Upper lobe of right lung (tissue), 1 donor: ENCODE measurements at places on chromosomes 5 and 9.

DNA sequence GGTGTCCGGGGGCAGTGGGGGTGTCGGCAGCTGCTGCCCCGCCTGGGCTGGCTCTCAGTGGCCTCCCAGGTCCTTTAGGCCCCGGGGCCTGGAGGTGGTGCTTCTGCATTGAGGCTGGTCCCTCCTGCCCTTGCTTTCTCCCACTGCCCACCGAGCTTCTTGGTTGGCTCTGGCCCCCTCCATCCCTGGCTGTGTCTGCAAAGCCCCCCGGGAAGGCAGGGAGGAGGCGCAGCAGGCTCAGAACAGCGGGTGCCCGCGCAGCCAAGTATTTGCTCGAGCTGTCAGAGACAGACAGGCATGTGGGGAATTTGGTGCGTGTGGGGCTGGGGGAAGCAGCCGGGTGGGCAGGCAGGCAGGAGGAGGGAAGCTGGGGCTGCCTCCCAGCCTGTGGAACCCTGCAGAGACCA, 11.5 kb downstream of the CXXC5 start:
- no peaks in the 10 kb centered on the region for H3K36me3 ChIP-seq
- H3K27me3 ChIP-seq, result no peaks in the 10 kb centered on the region
- peak; percentile 71 for DNase-seq
- peak overlapping the region; percentile 85 for H3K27ac ChIP-seq

DNA sequence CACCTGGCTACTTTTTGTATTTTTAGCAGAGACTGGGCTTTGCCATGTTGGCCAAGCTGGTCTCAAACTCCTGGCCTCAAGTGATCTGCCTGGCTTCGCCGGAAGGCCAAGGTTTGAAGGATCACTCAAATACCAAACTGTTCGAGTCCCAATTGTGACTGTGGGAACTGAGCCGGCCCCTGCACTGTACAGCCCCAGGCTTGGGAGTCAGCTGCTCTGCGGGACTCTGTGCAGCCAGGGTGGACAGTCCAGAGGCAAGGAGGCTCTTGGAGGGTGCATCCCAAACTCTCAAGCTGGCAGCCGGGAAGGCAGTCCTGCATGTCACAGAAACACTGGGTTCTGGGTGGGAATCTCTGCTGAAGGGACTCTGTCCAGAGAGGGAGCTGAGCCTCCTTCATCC, 109.0 kb downstream of the ENTREP1 start:
- DNase-seq, result peak; percentile 40
- H3K27ac ChIP-seq, result no peak overlapping the region
- H3K4me3 ChIP-seq, result no peak overlapping the region
- no peaks in the 10 kb centered on the region for H3K36me3 ChIP-seq

DNA sequence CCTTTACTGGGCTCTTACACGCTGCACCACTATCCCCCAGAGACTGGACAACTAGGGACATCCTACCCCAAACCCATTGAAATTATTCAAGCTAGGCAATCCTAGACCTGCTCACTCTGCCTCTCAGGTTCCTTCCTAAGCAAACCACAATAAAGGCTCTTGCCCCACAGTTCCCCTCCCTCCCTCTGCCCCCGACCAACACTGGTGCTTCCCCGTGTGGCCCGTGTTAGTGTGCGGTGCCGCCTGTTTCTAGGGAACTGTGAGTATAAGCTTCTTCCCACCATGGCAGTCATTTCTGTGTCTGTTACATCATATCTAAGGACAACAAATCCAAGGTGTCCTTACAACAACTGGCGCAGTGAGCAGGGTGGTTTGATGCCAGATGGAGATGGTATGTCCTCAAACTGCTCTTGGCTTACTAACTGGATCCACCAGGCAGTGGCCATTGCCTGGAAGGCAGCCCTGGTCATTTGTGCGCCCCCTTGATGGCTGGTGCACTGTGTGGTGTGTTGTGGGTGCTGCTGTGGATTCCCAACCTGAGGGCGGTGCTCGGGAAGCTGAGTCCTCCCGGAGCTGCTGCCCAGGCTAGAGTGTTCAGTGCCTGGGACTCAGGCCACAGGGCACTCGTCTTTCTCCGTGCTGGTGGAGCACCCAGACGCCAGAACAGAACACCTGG, 8.4 kb upstream of the MXD3 start:
- no peaks in the 10 kb centered on the region for H3K36me3 ChIP-seq
- no peak overlapping the region for H3K4me3 ChIP-seq
- DNase-seq, result peak; percentile 56
- no peaks in the 10 kb centered on the region for H3K27me3 ChIP-seq
- no peaks in the 10 kb centered on the region for H3K4me1 ChIP-seq
- no peak overlapping the region for H3K27ac ChIP-seq

GRCh38 chr5:115507681-115508080, 36.9 kb downstream of the FEM1C start:
- H3K27me3 ChIP-seq, result no peaks in the 10 kb centered on the region
- H3K27ac ChIP-seq, result no peak overlapping the region
- H3K36me3 ChIP-seq, result no peaks in the 10 kb centered on the region
- no peak for DNase-seq
- no peak overlapping the region for H3K4me3 ChIP-seq
- H3K4me1 ChIP-seq, result no peaks in the 10 kb centered on the region

DNA sequence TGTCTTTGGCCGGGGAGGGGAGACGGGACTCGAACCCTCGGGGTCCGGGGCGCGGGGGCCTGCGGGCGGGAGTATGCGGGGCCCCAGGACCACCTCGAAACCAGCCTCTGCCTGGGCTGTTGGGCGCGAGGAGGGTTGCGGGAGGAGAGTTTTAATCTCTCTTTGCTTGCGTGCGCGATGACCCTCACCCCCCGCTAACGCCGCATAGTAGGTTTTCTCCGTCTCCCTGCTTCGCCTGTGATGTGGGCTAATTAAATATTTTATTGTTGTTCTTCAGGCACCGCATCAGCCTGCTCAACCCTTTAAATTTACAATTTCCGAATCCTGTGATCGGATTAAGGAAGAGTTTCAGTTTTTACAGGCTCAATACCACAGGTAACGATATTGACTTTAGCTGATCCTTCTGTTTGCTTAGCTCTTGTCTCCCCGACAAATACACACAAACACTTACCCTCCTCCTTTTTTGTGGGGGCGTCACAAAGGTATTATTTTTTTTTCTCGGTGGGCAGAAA, 1.7 kb downstream of the TLE4 start:
- peak overlapping the region; percentile 92 for H3K4me3 ChIP-seq
- H3K36me3 ChIP-seq, result no peaks in the 10 kb centered on the region
- H3K27ac ChIP-seq, result peak overlapping the region; percentile 97
- DNase-seq, result no peak

DNA sequence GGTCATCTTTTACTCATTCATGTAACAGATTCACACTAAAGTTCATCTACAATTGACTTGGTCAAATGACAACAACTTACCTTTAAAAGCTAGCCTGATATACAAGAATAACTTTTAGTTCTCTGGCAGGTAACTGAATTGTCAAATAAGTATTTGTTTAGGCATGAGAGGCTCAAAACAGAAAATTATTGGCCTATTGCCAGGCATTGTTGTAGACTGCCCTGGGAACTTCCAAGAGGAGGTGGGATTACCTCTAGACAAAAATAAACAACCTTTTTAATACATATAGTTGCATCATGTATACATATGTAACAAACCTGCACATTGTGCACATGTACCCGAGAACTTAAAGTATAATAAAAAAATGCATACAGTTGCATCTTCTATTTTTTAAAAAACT, 18.2 kb upstream of the SLCO4C1 start:
- no peak overlapping the region for H3K4me3 ChIP-seq
- H3K27ac ChIP-seq, result no peak overlapping the region
- H3K36me3 ChIP-seq, result no peaks in the 10 kb centered on the region
- no peaks in the 10 kb centered on the region for H3K4me1 ChIP-seq
- DNase-seq, result no peak

- no peaks in the 10 kb centered on the region for H3K36me3 ChIP-seq
- peak within 1 kb of the TSS; percentile 35 for H3K4me3 ChIP-seq
- peaks cover 5% of the 10 kb centered on the region for H3K4me1 ChIP-seq
- H3K27me3 ChIP-seq, result peaks cover 43% of the 10 kb centered on the region
- peak; percentile 69 for DNase-seq
These were observed at the start of gene IGFBPL1 for GRCh38 chr9:38423973-38424843. TSS of gene IGFBPL1 (minus strand) at chr9:38424454. CDS start at chr9:38424424, 30 bp downstream.

DNA sequence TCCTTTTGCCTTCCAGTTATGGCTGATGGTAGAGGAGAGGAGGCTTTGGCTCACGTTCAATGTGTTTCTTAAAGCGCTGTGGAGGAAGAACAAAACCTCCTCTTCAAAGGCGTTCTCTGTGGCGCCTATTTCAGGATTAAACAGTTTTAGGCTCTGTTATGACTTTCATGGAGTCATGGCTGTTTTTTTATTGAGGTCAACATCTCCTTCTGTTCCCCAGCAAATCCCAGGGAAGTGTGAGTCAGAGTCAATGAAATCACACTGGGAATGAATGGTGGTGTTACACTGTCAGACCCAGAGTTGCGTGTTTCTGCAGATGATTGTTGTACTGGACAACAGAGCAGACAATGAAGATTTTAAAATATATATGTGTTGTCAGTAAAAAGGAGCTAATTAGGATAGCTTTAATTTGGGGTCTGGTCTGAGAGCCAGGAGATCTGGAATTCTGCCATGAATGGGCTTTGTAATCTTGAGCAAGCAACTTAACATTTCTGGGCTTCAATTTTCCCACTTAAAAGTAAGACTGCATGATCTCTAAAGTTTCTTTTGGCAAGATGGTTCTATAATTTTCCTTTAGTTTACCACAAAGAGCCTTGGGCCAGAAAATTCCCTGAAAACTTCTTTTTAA, 240.7 kb downstream of the CSNK1G3 start:
- H3K4me3 ChIP-seq, result no peak overlapping the region
- H3K27ac ChIP-seq, result no peak overlapping the region
- no peak for DNase-seq
- no peaks in the 10 kb centered on the region for H3K4me1 ChIP-seq
